ENCODE measurements at places on chromosomes 7 and 10. TPM values are rescaled to one million over a fixed set of nuclear protein-coding genes. Genes with fewer than 3 reads are reported as not detected.

Gene SUGCT
- total RNA-seq, result 0.73 TPM

Gene CAMK2B
- total RNA-seq, result 1.4 TPM

Gene PDSS1
- total RNA-seq, result 4.0 TPM

Gene GSTO2
- 24.7 TPM for total RNA-seq

Gene RPEL1
- not detected for total RNA-seq

Gene RBP3
- not detected for total RNA-seq

Gene TUBAL3
- 0.36 TPM for total RNA-seq

Gene OGDH
- 146 TPM for total RNA-seq

Gene PVRIG
- total RNA-seq, result not detected

Gene DDC
- total RNA-seq, result not detected

Gene EEPD1
- 18.2 TPM for total RNA-seq
